ENCODE measurements at places on chromosomes 3 and 15.

GRCh38 chr3:154143873-154144272 is 22.7 kb downstream of the ARHGEF26 start:
- DNase-seq, result no peak

- DNase-seq, result no peak
Observed at GRCh38 chr3:172302203-172302602, 146.1 kb downstream of the GHSR start.

DNA sequence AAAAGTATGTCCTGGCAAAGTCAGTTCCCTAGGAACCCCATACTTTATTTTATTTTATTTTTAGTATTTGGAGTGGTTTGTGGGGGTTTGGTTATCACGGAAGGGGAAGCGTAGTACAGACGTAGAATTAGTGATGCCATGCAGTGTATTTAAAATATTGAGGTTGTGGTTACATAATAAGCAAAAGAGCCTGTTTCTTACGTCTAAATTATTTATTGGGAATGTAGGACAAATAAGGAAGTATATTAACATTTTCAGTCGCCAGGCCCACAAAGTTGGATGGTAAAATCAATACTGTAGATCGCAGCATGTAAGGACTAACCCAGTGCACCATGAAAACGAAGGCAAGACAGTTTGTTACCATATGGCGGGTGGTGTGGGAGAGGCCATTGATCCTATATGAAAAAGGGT is 558 bp downstream of the DTWD1 start:
- no peak for DNase-seq

GRCh38 chr3:15602146-15602536 is 596 bp downstream of the BTD start:
- no peak for DNase-seq

- DNase-seq, result no peak
Observed at GRCh38 chr3:194130188-194130587, 5.8 kb upstream of the HES1 start.

All from NCI-H1694 (cell line).